Heart right ventricle (tissue), 16 donors: ENCODE measurements at places on chromosomes 7 and 10.

DNA sequence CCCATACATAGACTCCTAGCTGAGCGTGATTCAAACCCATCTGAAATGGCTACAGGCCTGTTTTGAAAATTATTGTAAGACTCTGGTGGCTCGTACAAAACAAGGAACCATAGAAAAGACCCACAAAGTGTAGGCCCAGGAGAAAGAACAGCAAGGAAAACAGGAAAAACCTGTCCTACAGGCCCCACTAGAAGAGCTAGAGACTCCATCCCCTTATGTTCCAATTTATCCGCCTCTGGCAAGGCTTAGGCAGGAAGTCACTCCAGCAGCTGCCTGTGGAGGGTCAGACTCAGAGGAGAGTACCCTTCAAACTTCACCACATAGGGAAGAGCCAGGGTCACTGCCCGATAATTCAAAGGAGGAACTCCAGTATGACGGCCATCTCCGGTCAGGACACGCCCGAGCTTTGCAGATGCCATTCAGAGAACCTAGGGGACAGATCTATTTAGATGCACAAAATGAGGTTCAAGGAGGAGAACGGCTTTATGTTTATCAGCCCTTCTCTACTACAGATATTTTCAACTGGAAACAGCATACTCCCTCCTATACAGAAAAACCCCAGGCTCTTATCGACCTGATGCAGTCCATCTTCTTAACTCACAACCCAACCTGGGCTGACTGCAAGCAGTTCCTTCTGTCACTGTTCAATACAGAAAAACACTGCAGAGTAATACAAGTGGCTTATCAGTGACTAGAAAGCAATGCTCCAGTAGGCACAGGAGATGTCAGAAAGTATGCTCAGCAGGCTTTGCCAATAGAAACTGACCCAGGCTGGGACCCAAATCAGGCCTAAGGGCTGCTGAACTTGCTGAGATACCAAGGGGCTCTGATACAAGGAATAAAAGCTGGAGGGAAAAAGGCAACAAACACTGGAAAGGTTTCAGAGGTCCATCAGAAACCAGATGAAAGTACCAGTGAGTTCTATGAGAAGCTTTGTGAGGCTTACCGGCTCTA is 8.6 kb upstream of the ZNF33B start:
- DNase-seq, result no peak

GRCh38 chr7:22895140-22895827 is 72.6 kb upstream of the TOMM7 start:
- no peak for DNase-seq

DNA sequence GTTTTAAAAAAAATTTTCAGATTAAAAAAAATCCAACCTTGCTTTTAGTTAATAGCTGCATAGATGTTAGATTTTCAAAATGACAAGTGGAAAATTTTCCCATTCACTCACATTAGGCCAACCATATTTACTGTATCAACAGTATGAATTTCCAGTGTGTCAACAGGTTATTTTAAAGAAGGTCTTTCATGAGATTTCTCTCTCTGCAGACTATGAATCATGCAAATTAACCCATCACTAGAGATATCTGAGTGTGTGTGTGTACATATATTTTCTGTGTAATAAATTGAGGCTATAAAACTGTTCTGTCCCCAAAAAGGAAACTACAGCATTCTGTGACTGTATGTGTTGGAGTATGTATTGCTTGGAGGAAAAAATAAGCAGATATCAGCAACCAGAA is 305.6 kb downstream of the ARL4A start:
- no peak for DNase-seq

DNA sequence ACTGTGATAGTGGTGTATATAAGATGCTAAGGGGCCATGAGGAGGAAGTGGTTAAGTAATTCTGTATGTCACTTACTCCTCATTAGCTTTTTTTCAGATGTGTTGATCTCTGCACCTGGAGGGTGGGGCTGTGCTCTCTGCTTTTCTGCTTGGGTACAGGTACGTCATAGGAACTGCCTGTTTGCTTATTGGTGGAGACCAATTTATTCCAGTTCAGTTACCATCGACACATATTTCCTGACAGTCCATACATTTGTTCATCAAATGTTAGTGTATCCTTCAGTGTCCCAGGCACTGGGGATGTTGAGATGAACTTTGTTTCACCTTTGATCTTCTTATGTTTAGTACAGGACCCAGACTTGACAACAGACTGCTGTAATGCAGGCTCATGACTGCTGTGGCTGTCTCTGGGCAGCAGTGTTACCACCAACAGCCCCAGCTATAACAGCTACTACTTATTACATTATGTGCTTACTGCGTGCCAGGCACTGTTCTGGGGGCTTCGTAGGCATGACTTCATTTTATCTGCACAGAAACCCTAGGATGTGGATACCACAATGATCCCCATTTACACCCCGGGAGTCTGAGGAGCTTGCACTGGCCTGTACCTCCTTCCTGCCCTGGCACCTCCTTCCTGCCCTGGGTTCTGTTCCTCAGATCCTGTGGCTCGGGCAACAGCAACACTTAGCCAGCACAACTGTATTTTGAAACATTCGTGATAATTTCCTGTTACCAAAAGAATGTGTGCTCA is 87.4 kb downstream of the BUB3 start:
- DNase-seq, result no peak

DNA sequence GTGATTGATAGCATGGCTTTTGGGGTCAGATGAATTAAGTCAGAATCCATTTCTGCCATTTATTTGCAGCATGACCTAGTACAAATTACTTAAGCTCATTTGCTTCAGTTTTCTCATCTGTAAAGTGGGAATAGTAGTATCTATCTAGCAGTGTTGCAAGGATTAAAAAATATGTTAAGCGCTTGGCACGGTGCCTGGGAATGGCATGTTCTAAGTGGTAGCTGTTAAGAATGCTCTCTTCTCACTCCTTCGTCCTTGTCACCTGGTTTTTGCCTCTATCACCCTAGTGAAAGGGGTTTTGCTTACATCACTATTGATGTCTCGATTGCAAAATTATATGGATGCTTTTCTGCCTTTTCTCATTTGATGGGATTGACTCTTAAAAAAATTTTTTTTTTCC is 7.4 kb downstream of the TMEM248 start:
- DNase-seq, result no peak

- DNase-seq, result no peak
Measured at GRCh38 chr7:158740013-158740656, 35.5 kb upstream of the NCAPG2 start.

GRCh38 chr10:114648368-114648767 is 9.7 kb downstream of the ABLIM1 start:
- DNase-seq, result no peak

GRCh38 chr7:77710861-77711260 is 14.6 kb downstream of the RSBN1L start:
- no peak for DNase-seq

DNA sequence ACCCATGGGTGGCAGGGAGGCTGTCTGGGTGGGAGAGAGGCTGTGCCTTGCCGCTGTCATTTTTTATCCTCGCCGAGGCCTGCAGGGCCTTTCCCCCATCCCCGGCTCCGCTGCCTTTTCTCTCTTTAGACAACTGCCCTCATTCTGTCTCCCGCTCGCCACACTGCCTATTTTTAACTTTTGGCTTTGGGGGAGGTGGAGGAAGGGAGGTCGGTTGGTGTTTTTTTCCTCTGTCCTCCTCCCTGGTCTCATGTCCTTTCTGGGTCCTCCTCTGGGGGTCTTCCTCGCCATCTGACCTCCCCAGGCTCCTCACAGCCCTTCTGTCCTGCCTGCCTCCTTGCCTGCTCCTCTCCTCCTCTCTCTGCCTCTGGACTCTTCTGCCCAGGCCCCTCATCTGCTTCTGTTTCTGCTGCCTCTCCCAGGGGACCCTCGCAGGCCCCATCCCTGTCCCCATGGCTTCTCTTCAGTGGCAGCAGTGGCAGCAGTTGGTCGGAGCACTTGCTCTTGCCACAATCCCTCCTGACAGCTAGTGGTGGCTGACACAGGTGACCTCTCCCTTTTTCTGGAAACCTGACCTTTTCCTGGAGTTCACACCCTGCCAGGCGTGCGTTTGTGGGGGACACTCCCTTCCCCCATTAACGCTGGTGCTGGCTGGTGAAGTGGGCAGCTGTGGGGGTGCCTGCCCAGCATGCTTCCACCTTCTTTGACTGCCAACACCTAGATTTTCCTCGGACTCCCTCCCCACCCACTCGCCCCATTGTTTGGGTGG is 19.5 kb upstream of the PCBD1 start:
- DNase-seq, result no peak

DNA sequence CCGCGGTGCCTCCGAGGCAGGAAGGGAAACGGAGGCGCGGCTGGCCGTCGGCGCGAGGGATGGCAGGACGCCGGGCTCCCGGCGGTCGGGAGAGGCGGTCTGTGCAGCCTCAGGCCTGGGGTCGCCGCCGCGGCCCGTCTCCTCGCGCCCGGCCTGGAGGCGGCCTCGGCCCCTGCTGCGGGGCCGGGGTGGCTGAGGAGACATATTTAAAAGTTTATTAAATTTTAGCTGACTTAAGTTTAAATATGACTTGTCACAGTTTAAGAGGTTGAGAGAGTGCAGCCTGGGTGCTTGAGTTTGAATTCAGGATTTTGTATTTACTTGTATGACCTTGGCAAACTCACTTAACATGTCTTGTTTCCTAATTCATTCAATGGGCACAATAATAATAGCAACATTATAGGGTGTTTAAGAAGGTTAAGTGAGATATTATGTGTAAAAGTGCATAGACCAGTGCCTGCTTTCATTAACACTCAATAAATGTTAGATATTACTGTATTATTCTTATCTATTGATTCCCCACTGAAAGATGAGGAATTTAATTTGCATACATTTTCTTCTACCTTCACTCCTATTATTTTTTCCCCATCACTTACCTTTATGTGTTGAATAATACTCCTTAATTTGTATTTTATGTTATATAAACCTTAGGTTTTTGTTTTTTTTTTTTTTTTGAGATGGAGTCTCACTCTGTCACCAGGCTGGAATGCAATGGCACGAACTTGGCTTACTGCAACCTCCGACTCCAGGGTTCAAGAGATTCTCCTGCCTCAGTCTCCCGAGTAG is 718 bp downstream of the DYNC2I1 start:
- no peak for DNase-seq

DNA sequence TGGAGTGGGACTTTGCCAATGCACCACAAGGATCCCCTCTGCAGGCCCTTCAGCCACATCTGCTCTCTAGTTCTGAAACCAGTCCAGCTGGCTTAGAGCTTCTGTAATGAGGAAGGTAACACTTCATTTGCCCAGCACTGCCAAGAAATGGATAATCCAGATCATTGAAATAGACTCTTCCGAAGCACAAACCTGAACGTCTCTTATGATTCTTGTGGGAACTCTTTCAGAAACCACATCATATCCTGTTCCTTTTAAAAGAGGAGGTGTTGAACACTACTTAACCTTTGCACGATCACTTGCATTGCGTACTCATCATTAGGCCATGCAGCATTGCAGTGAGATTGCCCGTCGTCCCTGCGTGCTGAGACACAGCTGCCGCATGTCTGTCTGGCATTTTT is 25.8 kb upstream of the PLPP4 start:
- DNase-seq, result no peak

GRCh38 chr10:72785409-72785808 is 93.5 kb downstream of the MCU start:
- no peak for DNase-seq

- DNase-seq, result no peak
Measured at GRCh38 chr10:79412516-79412915, 32.9 kb downstream of the ZCCHC24 start.

GRCh38 chr7:154746571-154747360 is 256.2 kb downstream of the PAXIP1 start:
- DNase-seq, result no peak

- peak; percentile 34 for DNase-seq
Measured at GRCh38 chr7:66682350-66683093, 53.8 kb downstream of the KCTD7 start.

GRCh38 chr10:77452952-77453564 is 184.6 kb downstream of the KCNMA1 start:
- DNase-seq, result no peak

DNA sequence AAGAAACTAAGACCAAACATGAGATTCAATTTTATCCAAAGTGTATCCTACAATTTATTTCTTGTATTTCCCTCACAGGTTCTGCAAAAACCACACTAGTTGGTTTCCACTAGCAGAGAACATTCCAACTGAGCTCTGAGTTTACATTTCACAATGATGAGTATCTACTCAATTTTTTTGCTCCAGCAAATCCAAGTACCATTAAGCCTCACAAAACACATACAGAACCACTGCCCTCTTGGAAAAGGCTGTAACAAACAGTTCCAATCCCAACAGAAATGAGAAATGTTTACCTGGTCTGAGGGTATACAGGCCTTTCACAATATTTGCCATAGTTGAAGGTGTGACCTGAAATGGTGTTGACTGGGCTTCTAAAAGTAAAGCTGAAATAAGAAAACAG is 59.9 kb downstream of the CACUL1 start:
- DNase-seq, result no peak

- peak; percentile 53 for DNase-seq
Measured at GRCh38 chr10:101780818-101781654, 2.2 kb downstream of the NPM3 start.

DNA sequence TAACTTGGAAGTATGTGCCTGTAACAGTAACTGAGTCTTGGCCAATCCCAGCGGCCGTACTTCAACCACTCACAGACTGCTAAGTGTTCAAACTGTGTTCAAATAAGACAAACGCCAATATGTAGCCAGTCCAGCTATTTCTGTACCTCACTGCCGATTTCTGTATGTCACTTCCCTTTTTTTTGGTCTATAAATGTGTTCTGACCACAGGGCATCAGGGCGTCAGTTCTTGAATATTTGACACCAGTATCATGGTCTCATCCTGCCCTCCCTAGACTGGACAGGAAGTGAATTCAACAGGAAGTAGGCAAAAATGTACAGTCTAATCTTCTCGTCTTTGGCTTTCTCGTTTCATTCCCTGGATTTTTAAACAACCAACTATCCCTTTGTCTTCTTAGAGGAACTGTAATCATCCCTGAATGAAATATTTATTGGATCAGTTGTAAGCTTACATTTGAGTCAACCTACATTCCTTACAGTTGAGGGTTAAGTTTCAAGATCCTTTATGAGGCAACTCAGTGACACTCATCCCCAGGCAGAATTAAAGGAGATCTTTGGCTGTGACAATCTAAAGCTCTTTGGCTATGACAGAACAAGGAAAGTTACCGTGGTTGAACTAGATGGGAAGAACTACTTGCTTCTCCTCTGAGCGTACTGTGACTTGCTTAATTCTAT is 232.7 kb downstream of the NSUN6 start:
- DNase-seq, result no peak

DNA sequence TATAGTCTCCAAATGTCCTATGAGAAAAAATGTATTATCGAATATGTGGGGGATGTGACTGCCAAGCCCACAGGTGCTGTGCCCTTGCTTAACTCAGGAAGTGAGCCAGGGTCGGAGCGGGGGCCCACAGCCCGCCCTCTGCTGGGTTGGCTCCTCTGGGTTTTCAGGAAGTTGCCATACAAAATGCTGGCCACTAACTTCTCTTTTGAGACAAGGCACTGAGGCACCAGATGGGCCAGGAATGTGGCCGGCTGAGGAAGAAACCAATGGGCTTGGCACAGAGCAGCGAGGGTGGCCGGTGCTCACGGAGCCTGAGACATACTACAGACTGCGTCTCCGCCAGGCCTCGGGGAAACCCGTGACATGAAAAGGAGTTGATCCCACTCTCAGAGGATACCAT is 58.9 kb downstream of the FAM53B start:
- no peak for DNase-seq

GRCh38 chr7:30984359-30985107 is 20.8 kb downstream of the GHRHR start:
- no peak for DNase-seq
